H9 (cell line): ENCODE measurements at places on chromosomes 7 and 10.

GRCh38 chr10:111944331-111944730, 239.2 kb downstream of the GPAM start:
- peak; percentile 53 for DNase-seq

- DNase-seq, result no peak
Measured at GRCh38 chr7:79909176-79909575, 225.5 kb upstream of the GNAI1 start.

DNA sequence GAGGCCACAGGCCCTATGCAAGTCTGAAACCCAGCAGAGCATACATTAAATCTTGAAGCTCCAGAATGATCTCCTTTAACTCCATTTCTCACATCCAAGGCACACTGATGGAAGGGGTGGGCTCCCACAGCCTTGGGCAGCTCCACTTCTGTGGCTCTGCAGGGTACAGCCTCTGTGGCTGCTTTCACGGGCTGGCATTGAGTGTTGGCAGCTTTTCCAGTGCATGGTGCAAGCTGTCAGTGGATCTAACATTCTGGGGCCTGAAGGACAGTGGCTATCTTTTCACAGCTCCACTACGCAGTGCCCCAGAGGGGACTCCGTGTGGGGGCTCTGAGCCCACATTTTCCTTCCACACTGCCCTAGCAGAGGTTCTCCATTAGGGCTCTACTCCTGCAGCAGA, 265.7 kb upstream of the MAGI2 start:
- DNase-seq, result no peak

- peak; percentile 76 for DNase-seq
Measured at GRCh38 chr7:130063036-130063435, 7.3 kb upstream of the KLHDC10 start.

DNA sequence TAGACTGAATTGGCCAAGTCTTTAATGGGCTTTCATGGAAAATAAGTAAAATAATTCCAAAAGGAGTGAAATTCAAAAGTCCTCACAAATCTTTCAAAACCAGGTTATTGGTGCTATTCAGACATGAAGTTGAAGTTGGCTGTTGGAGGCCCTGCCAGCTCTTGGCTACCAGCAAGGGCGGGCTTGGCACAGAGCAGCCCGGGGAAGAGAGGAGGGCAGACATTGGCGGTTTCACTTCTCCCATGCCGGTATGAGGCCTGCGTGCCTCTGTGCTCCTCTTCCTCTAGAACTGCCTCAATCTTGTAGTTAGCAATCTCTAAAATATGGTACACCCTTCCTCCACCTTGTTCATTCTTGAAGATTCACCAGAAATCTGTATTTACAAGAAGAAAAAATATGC, 16.4 kb upstream of the NPS start:
- DNase-seq, result no peak

GRCh38 chr10:4219901-4220300, 434.9 kb upstream of the KLF6 start:
- no peak for DNase-seq

DNA sequence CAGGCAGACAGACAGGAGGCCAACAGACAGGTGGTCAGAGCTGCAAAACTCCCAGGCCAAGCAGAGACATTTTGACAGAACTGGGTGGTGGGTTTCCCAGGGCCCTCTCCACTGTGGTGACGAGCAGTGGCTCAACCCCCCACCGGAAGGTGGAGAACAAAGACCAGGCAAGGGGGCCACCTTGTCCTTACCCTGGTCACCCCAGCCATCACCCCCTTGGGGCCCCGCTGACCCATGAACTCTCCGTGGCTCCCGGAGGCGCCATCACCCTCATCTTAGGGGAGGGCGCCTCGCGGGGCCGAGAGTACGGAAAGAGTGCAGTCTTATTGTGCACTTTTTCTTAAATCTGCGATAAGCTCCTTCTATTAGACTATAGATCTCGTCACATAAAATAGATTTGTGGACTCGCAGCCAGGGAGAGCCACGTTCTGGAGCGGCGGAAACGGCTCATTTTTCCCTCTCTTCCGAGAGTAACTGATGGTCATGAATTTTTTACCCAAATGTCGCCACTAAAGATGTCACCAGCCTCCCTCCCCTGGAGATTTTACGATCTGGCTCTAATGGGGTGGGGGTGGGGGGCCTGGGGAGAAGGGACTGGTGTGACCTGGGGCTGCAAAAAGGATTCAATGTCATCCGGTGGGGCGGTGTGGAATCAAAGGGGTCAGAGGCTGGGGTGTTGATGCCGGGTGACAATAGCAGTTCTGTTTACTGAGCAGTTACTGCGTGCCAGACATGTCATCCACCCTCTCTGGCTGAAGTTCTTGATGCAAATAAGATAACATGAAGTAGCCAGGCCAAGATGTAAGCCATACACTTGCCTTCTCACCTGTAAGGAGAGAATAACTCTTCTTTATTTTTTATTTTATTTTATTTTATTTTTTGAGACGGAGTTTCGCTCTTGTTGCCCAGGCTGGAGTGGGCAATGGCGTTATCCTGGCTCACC, 71.1 kb upstream of the MYL10 start:
- no peak for DNase-seq

DNA sequence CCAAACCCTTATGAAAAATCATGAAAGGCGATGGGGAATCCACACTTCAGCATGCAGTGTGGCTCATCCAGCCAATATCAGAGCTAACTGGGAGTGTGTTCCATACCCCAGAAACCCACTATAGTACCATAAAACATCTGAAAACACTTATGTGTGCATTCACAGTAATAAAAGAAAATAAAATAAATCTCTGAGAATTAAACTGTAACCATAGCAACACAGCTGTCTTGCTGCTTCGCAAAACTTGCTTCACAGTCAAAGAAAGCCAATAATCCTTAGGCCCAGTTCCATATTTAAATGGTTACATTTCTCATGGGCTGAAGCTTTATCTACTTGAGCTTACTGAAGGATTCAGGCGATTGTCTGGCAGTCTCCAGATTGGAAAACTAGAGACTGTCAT, 19.9 kb upstream of the POLR1F start:
- DNase-seq, result no peak

DNA sequence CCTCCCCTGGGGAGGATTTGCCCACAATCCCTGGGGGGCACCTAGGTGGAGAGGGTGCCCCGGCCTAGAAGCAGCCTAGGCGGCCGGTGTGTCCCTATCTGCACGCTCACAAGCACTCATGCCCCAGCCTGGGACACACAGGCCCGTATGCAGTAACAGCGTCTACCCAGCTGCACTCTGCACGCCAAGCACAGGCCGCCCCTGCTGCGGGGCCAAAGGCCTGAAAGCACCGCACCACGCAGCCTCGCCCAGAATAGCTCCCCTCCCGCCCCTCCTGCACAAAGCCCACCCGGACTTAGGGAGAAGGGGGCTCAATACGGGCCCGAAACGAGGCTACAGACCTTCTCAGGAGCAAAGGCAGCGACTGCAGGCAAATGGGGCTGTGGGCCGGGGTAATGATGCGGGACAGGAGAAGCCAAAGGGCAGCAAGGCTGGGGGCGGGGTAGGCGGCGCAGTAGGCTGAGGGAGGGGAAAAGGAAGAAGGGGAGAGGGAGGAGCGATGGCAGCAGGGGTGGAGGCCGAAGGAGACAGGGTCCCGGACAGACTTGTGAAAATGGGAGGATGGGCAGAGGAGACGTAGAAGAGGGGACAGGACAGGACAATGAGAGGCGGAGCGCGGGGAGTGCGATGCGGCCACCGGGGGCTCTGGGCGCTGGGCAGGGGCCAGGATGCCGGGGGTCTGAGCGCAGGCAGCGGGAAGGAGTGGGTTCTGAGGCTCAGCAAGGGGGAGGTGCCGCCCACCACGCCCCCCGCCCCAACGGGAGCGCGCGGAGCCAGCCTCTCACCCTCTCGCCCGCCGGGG, 544 bp downstream of the GPRIN2 start:
- peak; percentile 93 for DNase-seq

DNA sequence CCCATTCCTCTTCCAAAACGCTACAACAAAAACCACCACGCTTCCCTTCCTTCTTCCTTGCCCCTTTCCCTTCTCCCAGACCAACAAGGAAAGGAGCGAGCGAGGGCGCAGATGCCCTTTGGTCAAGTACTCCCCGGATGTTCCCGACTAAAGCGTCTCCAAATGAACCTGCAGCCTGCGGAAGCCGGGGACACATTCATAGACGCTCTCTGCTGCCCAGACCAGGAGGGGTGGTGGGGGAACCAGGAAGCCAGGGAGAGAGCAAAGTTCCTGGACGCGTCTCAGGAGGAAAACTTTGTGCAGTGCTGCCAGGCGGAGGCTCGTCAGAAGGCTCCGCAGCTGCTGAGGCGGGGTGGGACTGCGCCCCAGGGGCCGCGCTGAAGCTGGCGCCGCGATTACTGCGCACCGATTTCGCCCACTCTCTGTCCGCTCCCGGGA, 754 bp downstream of the SEMA3D start:
- peak; percentile 59 for DNase-seq

DNA sequence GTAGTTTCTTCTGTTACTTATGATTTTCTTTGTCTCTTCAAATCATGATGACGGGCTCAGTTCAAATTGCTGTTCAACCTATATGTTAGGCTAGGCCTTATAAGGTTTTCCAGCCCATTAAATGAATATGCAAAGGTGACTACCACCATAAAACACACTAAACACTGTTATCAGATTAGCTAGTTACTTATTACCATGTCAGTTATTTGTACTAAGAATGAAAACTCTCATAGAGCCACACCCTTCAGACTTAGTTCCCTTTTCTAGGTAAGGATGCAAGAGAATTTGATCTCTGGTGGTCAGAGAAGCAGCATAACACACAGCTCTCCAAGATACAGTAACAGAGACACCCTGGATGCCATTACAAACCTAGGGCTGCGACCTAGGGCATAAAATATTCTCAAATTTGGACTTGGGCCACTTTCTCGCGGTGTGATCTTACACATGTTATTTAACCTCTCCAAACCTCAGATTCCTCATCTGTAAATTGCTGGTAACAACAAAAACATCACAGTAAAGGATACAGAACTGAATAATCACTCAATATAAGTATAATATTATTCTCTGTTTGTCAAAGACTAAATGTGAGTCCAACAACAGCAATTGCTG, 35.6 kb downstream of the ANKMY2 start:
- DNase-seq, result no peak

GRCh38 chr10:32489158-32489557, 43.2 kb downstream of the CCDC7 start:
- no peak for DNase-seq

- no peak for DNase-seq
Measured at GRCh38 chr10:43254199-43254730, 12.6 kb downstream of the RASGEF1A start.

DNA sequence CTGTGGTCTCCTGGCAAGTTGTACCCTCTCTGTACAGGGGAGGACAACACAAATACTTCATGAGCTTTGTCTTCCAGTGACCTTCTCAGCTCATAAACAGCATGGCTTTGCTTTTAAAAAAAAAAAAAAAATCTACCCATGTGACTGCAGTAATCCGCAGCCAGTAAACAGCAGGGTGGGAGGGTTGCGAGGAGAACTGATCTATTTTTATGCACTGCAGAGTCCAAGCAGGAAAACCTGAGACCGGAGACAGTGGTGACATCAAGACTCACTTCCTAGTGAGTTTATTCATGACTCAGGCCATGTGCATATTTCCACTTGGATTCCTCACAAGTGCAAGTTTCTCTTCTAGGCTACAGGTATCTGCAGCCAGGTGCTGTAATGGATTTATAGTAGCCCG, 127.9 kb downstream of the NRF1 start:
- DNase-seq, result no peak

DNA sequence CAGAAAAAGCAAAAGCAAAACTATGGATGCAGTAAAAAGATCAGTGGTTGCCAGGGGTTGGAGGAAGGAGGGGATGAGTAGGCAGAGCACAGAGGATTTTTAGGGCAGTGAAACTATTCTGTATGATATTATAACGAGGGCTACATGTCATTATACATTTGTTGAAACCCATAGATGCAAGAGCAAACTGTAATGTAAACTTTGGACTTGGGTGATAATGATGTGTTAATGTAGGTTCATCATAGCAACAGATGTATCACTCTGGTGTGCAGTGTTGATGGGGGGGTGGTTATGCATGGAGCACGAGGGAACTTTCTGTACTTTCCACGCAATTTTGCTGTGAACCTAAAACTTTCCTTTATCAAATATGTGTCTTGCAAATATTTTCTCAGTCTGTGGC, 23.2 kb downstream of the SLK start:
- no peak for DNase-seq

GRCh38 chr7:117279931-117280557, 42.8 kb downstream of the WNT2 start:
- no peak for DNase-seq

GRCh38 chr7:39528849-39529248, 37.4 kb upstream of the YAE1 start:
- DNase-seq, result no peak

GRCh38 chr10:15841696-15842095, 18.6 kb downstream of the MINDY3 start:
- DNase-seq, result no peak

DNA sequence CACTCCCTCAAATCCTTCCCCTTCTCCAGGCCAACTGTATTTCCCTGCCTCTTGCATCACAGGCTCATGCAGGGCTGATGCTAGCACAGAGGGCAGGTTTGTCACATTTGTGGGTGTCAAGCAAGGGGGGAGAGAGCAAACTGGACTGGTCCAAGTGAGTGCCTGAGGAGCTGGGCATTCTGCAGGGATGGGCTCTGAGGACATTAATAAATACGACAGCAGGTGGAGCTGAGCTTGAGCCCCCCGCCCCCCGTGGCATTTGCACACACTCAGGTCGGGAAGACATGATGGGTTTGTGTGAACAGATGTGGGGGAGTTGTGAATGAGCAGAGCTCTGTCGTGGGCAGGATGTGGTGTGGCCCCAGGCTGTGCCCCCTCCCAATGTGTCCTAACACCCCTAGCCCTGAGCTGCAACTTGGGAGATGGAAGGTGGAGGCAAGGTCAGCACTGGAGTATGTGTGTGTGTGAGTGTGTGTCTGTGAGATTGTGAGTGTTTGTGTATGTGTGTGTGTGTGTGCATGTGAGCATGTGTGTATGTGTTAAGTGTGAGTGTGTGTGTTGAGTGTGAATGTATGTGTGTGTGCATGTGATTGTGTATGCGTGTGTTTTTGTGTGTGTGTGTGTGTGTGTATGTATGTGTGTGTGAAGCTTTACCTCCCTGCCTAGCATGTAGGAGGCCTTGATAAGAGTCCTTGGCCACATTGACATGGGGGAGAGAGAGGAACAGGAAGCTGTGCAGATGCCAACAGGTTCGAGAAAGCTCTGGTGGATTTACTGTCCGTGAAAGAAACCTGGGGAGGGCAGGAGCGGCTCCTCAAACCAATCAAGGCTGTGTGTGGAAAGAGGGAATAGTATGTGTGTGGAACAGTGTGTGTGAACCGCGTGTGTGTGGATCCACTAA, 9.1 kb downstream of the RASSF4 start:
- DNase-seq, result no peak

GRCh38 chr10:67705921-67706320, 9.9 kb upstream of the CTNNA3 start:
- DNase-seq, result no peak

- no peak for DNase-seq
Measured at GRCh38 chr7:136702913-136703312, 165.5 kb upstream of the CHRM2 start.

GRCh38 chr10:127148066-127148932, 48.1 kb downstream of the INSYN2A start:
- no peak for DNase-seq

DNA sequence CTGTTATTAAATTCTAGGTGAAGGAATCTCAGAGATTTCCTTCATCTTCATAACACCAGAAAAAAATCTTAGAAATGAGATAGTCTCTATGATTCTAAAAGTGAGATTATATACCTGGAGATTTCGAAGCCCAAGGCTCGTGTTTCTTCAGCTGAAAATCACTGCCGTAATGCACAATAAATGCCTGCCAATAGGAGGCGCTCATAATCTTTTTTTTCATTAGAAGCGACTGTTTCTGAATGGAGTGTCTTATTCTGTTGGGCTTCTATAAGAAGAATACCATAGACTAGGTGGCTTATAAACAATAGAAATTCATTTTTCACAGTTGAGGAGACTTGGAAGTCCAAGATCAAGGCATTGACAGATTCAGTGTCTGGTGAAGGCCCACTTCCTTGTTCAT, 294.7 kb downstream of the PRKG1 start:
- DNase-seq, result no peak
